ENCODE measurements at places on chromosomes 13 and 19. TPM values are rescaled to one million over a fixed set of nuclear protein-coding genes. Genes with fewer than 3 reads are reported as not detected.

GRCh38 chr13:53250272-53250875 is 221.8 kb downstream of the OLFM4 start:
- peak; percentile 48 for DNase-seq

- no peak for DNase-seq
Observed at GRCh38 chr19:51467864-51468544, 9.8 kb upstream of the SIGLEC8 start.

- DNase-seq, result peak; percentile 14
Observed at GRCh38 chr13:50275392-50276063, 260.3 kb downstream of the KCNRG start.

DNA sequence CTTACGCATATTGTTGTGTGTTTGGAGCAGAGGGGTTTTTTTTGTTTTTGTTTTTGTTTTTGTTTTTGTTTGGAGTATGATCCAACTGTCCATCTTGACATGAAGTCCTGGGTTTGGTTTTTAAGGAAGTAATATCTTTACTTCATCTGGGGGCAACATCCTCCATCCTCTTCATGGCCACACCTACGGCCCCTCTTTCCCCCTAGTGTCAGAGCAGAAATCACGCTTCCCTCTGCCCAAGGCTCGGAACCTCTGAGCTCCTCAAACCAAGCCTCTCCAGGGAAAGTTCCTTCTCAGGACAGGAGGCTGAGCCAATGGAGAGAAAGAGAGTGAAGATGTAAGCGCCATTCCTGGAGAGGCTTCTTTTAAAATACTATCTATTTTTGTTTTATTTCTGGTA is 58.6 kb upstream of the PDX1 start:
- no peak for DNase-seq

- no peak for DNase-seq
Observed at GRCh38 chr13:44374348-44374712, 706 bp downstream of the SERP2 start.

GRCh38 chr13:77267362-77267761 is 59.5 kb downstream of the MYCBP2 start:
- DNase-seq, result no peak

GRCh38 chr19:2743099-2743498 is 3.3 kb upstream of the SLC39A3 start:
- no peak for DNase-seq

DNA sequence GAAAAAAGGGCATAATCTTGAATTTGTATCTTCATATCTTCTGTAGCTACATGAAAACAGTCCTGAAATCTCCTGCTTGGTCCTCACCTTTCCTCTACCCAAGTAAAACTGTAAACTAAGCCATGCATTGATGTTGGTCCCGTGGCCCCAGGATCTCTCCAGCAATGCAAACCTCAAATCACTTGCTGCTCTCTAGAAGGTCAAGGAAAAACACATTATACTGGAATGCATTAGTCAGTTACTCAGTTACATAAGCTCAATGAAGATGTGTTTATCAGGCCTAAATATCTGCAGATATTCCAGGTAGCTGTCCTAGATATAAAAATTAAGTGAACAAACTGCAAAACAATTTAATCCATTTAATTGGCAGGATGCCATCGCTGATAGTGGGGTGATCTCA is 261.8 kb downstream of the ABCC4 start:
- no peak for DNase-seq

- DNase-seq, result no peak
Observed at GRCh38 chr19:54667217-54667616, 4.4 kb downstream of the LILRB4 start.

DNA sequence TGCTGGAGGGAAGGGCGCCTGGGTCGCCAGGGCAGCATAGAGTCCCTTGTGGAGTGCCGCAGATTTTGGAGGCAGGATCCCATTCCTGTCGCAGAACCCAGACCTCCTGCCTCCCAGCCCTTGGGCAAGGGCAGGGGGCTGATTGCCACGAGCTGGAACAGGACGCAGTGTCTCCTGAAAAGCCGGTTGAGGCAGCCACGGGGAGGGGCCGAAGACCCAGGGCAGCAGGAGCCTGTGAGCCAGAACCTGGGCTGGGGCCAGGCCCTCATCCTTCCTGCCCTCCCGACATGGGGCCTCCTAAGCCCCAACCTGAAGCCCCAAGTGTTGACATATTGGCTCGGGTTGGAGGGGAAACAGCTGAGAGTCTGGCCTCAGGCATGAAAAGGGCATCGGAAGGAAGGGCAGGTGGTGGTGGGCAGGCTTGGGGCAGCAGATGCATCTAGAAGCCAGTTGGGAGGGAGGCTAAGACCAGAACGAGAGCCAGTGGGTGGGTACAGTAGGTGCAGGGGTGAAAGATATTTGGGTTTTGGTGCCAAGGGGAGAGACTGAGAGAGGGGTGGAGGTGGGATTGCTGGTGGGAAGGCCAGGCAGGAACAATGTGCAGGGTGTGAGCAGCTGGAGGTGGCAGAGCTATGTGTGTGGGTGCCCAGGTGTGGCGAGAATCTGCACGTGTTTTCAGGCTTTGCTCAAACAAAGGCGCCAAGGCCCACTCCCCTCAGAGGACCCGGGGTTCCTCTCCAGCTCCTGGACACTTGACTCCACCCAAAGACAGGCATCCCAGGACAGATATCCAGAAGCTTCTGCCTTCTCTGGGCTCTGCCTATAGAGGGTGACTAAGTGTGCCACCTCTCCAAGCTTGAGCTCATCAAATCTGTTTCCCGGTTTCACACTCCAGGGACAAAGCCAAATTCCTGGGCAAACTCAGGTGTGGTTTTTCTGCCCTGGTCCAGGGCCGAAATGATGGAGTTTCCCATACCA is 1.4 kb upstream of the SBSN start:
- DNase-seq, result no peak

- DNase-seq, result no peak
Observed at GRCh38 chr13:33838647-33839046, 20.7 kb downstream of the RFC3 start.

GRCh38 chr13:45917019-45917418 is 65.5 kb upstream of the SIAH3 start:
- no peak for DNase-seq

DNA sequence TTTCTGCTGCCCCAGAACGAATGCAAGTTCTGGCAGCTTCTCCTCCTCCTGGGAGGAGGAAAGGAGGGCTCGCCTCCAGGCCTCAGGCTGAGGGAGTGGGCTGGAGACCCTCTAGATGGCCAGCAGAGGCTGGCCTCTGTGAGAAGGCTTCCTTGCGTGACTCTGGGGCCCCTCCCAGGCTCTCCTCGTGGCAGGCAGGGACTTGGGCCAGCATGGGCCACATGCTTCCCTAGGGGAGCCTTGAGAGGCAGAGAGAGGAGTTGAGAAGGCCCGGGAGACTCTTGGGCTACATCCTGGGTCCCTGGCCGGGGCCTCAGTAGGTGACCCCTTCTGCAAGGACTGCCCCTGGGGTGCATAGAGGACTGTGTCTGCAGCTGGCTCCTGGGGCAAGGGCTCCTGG is 25.9 kb downstream of the LYL1 start:
- DNase-seq, result no peak

DNA sequence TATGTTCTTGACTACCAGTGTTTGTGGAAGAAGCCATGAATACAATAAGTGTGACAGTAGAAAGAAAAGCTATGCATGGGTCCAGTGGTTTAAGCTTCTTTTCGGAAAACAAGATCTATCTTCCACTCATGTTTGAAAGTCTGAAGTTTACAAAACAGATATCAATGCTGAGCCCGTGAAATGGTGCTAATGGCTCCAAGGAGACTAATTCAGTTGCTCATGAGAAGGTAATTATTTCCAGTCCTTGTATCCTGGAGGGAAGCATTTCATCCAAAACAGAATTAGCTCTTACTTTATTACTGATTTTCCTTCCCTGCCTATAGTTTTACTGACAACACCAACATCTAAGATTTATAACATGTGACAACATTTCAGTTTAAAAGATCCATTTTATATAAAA is 1364.9 kb downstream of the PCDH9 start:
- DNase-seq, result no peak

GRCh38 chr13:40664350-40665125 is 1.9 kb downstream of the FOXO1 start:
- peak; percentile 72 for DNase-seq

DNA sequence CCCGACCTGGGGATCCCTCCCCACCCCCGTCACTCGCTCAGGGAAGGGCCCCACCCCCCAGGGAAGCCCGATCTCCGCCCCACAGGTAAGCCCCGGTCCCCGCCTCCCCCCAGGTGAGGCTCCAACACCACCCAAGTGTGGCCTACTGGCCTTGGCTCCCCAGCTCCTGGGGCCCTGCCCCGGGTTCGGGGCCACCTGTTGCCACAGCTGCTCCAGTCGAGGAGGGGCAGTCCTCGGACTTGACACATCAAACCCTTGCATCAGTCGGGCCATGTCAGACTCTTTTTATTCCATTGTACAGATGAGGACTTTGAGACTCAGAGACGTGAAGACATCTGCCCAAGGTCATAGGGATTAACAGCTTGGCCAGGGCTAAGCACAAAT is 512 bp downstream of the CC2D1A start:
- no peak for DNase-seq

DNA sequence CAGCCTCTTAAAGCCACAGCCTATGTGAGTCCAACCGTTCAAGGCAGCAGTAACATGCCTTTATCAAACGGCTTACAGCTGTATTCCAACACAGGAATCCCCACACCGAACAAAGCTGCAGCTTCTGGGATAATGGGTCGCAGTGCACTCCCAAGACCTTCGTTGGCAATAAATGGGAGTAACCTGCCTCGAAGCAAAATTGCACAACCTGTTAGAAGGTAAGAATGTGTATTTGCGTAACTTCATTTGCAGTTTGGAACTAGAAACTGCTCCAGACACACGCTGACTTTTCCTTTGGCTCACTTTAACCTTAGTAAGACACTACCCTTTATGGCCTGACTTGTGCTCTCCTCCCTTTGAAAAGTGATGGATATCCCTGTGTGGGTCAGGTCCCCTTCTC is 63.4 kb downstream of the SLAIN1 start:
- no peak for DNase-seq

DNA sequence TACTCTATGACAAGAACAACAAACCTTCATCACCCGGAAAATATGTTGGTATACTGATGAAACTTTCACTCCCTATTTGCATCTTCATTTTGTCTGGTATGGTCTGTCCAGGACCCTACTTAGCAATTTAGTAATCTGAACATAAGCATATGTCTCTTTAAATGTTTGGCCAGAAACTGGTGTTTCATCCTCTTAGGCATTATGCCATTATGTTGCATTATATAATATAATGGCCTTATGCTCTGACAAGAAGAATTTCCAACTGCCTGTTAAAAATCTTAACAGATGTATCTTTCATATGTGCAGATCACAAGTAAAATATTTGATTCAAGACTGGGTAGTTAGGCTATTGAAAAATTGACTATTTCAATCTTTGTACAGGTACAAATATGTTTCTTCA is 610.6 kb upstream of the PRR20A start:
- DNase-seq, result no peak

- DNase-seq, result no peak
Observed at GRCh38 chr19:48565090-48565489, 13.1 kb downstream of the SULT2B1 start.

DNA sequence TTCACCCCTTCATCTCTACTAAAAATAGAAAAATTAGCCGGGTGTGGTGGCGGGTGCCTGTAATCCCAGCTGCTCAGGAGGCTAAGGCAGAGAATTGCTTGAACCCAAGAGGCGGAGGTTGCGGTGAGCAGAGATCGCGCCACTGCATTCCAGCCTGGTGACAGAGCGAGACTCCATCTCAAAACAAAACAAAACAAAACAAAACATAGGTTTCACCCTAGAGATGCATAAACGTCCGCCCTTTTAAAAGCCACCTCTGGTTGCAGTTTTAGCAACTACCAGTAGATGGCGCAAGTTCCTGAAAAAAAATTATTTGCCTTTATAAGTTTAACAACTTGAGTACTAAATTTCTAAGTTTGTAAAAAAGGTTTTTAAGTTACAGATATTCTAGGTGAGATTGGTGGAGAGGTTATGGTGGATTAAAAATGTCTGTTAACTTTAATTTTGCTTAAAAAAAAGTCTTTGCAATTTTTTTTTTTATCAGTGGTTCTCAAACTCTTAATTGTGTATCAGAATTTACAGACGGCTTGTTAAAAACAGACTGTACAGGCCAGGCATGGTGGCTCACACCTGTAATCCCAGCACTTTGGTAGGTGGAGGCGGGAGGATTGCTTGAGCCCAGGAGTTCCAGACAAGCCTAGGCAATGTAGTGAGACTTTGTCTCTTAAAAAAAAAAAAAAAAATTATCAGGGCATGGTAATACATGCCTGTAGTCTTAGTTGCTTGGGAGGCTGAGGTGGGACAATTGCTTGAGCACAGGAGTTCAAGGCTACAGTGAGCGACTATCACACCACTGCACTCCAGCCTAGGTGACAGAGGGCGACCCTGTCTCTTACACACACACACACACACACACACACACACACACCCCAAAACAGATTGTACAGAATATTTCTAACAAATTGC is 42.1 kb downstream of the NAA16 start:
- peak; percentile 35 for DNase-seq

CDX2 gene
- 0.17 TPM for total RNA-seq

NLRP11 gene
- 0.17 TPM for total RNA-seq

ELAVL3 gene
- 0.20 TPM for total RNA-seq

TECR gene
- 149 TPM for total RNA-seq

AKAP8L gene
- total RNA-seq, result 110 TPM

PSPN gene
- 4.5 TPM for total RNA-seq

CLEC4M gene
- not detected for total RNA-seq

PAF1 gene
- total RNA-seq, result 50.5 TPM

All from mucosa of gallbladder (tissue), 1 donor.